ENCODE measurements at places on chromosomes 3 and 15.

DNA sequence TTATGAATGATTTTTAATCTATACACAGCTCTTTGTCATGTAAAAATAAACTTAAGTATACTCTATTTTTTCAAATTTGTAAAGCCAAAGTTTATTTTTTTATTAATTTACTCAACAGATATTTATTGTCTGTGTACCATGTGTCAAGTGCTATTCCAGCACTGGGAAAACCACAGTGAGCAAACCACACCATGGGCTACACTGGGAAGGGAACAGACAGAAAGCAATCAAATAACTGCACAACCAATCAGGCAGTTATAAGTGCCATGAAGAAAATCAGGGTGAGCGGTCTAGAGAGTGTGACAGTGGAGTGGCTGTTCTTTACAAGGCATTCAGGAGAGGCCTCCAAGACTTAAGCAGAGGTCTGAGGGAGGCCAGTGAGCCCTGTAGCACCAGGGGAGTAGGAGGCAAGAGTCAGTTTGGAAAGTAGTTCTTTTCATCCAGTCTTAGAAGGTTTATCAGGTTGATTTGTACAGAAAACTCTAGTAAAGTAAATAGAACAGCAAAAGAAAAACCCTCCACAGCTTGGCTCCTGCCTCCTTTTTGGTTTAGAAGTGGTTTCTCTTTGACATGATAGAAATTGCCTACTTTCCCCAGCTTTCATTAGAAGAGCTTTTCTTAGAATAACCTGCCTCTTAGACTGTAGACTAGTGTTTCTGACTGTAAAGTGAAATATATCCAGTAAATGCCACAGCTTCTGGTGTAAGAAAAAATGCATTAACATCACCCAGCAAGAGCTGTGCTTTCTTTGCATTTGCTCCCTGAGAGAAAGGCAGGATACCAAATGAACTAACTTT, 13.7 kb downstream of the EIF2AK4 start:
- DNase-seq = no peak

- peak; percentile 51 for DNase-seq
Observed at GRCh38 chr3:141266797-141267555, 35.4 kb downstream of the PXYLP1 start.

GRCh38 chr3:60855250-60855649, 396.0 kb downstream of the FHIT start:
- no peak for DNase-seq

DNA sequence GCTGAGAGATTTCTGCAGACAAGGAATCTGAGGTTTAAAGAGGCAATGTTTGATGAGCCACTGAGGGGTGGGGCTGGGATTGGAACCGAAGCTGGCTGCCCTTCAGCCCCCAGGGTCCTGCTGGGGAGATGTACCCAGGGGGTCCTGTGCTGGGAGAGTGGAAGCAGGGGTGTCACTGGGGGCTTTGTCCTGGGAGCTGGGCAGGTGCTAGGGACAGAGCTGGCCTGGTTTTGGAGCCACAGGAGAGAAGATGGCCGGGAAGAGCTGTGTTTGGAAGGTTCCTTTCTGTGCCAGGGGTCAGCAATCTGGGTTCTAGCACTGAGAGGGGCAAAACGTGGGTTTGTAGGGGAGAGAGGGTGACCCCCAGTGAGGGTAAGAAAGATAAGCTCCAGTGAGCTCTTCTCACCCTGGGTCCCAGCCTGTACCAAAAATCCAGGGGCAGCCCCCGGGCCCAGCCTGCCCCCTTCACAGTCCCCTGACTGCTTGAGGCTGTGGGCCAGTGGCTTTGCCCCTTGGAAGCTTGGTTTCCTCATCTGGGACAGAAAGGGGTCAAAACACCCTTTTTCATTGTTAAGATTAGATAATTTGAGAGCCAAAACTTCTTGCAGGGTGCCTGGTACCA, 69.6 kb downstream of the SMAD3 start:
- DNase-seq = no peak

GRCh38 chr3:43326891-43327581, 40.7 kb downstream of the SNRK start:
- DNase-seq = no peak

DNA sequence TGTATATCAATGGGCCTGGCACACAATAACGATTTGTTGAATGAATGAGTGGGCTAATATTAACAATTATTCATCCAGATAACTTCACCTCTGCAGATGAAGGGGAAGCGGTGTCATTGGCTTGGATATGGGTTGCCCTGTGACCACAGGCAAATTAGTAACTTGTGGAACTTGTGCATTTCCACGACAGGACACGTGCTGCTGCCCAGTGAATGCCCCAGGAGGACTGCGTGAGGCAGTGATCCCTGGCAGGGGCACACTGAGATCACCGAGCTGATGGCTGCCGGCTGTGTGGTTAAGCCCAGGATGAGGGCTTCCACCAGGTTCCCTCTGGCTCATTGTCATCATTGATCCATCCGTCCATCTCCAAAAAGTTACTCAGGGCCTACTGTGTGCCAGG, 84.1 kb upstream of the HACD2 start:
- no peak for DNase-seq

DNA sequence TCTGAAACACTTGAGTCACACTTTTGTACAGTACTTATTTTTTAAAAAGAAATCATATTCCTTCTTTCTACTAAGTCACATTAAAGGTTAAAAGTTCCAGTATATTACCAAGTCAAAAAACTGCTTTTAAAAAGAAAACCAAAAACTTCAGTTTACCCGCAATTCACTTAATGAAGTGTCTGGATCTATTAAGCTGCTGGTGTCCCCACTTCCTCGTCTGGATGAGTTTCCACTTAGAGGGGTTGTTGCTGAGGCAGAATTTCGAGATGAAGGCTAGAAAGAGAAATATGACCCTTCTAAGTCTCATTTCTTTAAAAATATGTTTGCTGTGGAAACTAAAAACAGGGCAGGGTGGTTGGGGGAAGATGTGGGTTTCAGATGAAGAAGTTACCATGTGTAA, 79.7 kb downstream of the LRRFIP2 start:
- DNase-seq = no peak

- DNase-seq = no peak
Observed at GRCh38 chr3:44104668-44105321, 136.9 kb upstream of the TOPAZ1 start.

DNA sequence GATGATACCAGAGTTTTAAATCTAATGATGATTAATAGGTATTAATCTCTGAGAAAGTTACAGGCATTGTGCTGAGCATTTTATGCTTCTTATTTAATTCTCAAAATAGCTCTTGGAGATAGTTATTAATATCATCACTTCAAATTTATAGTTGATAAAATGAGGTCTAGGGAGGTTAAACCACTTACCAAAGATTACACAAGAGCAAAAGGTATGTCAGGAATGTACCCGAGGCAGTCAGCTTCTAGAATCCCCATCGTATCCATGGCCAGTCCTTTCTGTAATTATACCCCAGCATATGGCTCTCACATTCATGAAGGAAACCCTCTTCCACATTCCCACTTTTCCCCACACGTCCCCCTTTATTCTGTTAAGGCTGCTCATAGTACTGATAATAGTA, 421.3 kb downstream of the PYDC2 start:
- DNase-seq = no peak

GRCh38 chr15:33243393-33243792, 48.9 kb upstream of the FMN1 start:
- DNase-seq = no peak

DNA sequence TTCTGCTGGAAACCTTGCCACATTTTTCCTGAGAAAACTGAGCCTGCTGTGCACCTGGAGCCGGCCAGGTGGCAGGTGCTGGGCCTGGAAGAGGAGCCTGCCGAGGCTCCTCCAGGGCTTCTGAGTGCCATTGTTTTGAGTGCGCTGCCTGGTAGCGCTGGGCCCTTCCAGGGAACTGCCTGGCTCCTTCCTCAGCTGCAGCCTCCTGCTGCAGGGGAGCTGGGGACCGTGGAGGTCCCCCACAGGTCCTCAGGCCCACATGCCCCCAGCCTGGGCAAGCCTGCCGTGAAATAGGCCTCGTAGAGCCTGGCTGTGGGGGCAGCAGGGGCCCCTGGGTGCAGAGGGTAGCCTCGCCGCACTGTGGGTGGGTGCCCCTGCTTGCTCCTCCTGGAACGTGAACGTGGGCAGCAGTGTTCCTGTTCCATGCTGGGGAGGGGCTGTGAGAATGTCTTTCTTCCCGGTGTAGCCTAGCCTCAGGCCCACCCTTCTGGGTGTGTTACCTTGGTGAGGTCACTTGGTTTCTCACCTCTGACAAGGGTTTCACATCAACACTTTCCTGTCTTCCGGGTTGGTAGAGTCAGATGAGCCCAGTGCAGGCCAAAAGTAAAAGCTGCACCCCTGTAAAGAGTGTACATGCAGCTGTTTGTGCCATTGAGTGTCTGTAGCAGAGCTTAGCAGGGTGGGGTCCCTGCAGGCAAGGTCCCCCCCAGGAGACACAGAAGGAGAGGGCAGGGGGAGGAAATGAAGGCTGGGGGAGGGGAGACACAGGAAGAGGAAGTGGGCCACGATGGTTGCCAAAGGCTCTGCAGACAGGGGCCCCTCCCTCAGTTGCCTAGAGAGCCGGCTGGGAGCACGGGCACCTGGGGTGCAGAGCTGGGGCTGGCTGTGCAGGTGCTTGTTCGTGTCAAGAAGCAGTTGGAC, 34.5 kb downstream of the KLF13 start:
- peak; percentile 82 for DNase-seq

DNA sequence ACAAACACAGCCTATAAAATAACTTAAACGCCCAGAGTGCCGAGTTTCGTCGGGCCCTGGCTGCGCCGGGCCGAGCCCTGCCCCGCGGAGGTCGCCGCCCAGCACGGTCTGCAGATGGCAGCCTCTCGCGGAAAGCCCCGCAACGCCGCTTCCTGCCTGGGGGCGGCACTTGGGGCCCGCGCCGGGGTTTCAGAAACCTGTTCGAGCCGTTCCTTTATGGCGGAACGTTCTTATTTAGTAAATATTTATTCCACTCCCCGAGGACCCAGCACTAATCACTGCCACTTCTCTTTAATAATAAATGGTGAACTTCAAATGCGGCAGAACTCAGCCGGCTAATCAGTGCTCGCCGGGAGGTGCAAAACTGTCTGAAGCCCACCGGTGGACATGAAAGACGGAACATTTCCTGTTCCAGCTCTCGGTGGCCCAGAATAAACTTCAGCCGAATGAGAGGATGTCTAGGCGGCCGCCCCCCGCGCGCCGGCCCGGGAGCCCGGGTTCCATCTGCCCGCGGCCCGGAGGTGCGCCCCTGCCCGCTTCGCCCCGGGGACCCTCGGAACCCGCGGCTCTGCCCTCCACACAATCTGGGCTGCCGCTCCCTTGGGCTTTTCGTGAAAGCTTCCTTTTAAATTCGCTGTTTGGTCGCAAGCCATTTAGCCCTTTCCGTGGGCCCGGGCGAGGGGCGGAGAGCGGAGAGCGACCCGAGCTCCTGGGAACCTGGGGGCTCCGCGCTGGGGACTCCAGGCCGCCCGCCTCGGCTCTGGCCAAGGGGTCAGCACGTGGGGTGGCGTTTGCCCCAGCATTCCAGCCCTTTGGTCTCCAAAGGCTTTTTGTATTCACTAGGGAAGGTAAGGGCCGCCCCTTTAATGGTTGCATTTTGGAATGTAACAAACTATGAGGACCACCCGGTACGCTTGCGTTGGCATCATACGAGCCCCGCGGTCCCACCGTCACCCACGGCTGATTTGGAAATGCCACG, 110.8 kb upstream of the ATP11B start:
- DNase-seq = peak; percentile 34

DNA sequence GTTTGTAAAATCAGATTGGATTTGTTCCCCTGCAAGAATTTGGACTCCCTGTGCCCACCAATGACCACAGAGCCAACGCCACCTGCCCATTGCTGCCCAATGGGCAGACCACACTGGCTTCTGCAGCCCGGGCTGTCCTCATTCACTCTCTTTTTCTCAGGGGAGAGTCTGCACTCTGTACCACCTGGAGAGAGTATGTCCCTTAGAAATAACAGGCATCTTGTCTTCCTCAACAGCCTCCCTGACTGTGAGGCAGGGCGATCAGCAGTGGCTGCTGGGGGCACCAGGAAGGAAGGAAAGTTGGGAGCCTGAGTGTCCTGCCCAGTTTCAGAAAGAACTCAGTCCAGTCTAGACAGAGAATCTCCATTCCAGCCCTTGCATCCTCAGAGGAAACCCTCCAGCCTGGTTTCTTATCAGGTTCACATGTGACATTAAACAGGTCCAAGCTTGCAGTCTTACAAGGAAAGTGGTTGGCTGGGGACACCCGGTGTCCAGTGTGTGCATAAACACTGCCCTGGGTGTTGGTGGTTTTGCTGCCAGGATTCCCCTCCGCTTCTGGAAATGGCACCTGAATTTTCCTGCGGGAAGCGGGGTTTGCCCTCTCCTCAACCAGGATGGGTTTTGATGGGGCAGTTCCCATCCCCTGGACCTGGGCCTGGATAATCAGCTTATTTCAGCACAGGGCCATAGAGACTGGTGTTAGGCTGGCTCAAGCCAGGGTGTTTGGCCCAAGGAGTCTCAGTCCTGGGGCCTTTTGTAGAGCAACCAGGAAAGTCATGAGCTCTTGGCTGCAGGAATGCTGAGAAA, 37.2 kb downstream of the SSUH2 start:
- no peak for DNase-seq

- no peak for DNase-seq
Observed at GRCh38 chr3:36219398-36219797, 160.9 kb upstream of the STAC start.

GRCh38 chr3:18812316-18812715, 336.0 kb upstream of the KCNH8 start:
- no peak for DNase-seq

GRCh38 chr3:97656638-97657037, 107.9 kb upstream of the ARL6 start:
- no peak for DNase-seq

Data from immature natural killer cell (primary cell).